ENCODE measurements at places on chromosomes 7 and 10. TPM values are rescaled to one million over a fixed set of nuclear protein-coding genes. Genes with fewer than 3 reads are reported as not detected.

- no peak for DNase-seq
Observed at GRCh38 chr10:88392222-88392621, 190.9 kb downstream of the RNLS start.

- no peak for DNase-seq
Observed at GRCh38 chr7:151786241-151786640, 90.7 kb downstream of the PRKAG2 start.

GRCh38 chr7:141242568-141242967 lies 168.7 kb downstream of the TMEM178B start:
- DNase-seq = no peak

Gene MRPS17
- total RNA-seq = 21.8 TPM

- DNase-seq = no peak
Observed at GRCh38 chr10:121592155-121592890, 5.9 kb downstream of the FGFR2 start.

- DNase-seq = no peak
Observed at GRCh38 chr7:13992596-13992964, 3.1 kb upstream of the ETV1 start.

Gene PLA2G12B
- total RNA-seq = not detected

Gene CFTR
- not detected for total RNA-seq

Gene NPC1L1
- not detected for total RNA-seq

- DNase-seq = no peak
Observed at GRCh38 chr7:132239422-132239994, 336.8 kb downstream of the PLXNA4 start.

GRCh38 chr7:132618956-132619305 lies 42.7 kb upstream of the PLXNA4 start:
- DNase-seq = no peak

Gene GNG11
- 43.8 TPM for total RNA-seq

- DNase-seq = no peak
Observed at GRCh38 chr10:36765782-36766414, 359.5 kb upstream of the ANKRD30A start.

Gene CALHM1
- not detected for total RNA-seq

- DNase-seq = no peak
Observed at GRCh38 chr7:144632724-144633123, 203.1 kb downstream of the TPK1 start.

- peak; percentile 95 for DNase-seq
Observed at GRCh38 chr10:125083576-125083920, 76.8 kb downstream of the CTBP2 start.

DNA sequence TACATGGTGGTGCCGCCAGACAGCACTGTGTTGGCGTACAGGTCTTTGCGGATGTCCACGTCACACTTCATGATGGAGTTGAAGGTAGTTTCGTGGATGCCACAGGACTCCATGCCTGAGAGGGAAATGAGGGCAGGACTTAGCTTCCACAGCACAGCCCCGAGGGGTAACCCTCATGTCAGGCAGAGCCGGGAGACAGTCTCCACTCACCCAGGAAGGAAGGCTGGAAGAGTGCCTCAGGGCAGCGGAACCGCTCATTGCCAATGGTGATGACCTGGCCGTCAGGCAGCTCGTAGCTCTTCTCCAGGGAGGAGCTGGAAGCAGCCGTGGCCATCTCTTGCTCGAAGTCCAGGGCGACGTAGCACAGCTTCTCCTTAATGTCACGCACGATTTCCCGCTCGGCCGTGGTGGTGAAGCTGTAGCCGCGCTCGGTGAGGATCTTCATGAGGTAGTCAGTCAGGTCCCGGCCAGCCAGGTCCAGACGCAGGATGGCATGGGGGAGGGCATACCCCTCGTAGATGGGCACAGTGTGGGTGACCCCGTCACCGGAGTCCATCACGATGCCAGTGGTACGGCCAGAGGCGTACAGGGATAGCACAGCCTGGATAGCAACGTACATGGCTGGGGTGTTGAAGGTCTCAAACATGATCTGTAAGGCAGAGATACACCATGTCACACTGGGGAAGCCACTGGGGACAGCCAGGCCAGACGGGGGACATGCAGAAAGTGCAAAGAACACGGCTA lies 104.6 kb upstream of the TNRC18 start:
- DNase-seq = peak; percentile 40

GRCh38 chr7:111174510-111174909 lies 83.6 kb downstream of the LRRN3 start:
- no peak for DNase-seq

- no peak for DNase-seq
Observed at GRCh38 chr7:102985176-102985783, 72.5 kb downstream of the LRRC17 start.

- no peak for DNase-seq
Observed at GRCh38 chr10:14656052-14656730, 118.5 kb downstream of the FAM107B start.

DNA sequence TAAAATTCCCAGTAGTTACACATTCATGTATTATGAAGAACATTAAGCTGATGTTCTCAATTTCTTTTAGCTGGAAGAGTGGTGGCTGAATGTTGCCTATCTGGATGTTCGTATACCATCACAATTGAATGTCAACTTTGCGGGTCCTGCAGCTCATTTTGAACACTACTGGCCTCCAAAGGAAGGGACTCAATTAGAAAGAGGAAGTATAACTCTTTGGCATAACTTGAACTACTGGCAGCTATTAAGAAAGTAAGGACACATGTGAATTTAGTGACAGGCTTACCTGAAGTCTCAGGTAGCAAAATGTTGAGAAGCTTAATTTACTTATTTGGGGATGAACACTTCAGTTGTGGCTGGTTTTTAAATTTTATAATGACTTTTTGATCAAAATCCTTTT lies 15.9 kb downstream of the CROT start:
- no peak for DNase-seq

Gene BTBD16
- 0.88 TPM for total RNA-seq

Gene MARCHF5
- total RNA-seq = 9.4 TPM

DNA sequence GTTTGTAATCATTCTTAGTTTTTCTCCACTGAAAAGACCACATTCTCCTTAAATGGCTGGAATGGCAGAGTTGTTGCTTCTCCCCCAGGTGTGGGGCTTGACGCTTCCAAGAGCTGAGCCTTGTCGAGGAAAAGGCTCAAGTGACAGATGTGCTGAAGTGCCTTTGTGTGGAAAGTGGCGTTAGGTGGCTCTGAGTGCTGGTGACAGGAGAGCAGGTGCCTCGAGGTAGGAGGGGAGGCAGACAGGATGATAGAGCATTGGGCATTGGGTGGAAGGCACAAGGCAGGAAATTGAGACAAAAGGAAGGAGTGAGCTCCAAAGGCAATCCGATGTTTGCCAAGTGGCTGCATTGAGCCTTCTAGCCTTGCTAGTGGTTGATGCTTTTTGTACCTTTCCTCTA lies 6.7 kb downstream of the KIAA1217 start:
- no peak for DNase-seq

DNA sequence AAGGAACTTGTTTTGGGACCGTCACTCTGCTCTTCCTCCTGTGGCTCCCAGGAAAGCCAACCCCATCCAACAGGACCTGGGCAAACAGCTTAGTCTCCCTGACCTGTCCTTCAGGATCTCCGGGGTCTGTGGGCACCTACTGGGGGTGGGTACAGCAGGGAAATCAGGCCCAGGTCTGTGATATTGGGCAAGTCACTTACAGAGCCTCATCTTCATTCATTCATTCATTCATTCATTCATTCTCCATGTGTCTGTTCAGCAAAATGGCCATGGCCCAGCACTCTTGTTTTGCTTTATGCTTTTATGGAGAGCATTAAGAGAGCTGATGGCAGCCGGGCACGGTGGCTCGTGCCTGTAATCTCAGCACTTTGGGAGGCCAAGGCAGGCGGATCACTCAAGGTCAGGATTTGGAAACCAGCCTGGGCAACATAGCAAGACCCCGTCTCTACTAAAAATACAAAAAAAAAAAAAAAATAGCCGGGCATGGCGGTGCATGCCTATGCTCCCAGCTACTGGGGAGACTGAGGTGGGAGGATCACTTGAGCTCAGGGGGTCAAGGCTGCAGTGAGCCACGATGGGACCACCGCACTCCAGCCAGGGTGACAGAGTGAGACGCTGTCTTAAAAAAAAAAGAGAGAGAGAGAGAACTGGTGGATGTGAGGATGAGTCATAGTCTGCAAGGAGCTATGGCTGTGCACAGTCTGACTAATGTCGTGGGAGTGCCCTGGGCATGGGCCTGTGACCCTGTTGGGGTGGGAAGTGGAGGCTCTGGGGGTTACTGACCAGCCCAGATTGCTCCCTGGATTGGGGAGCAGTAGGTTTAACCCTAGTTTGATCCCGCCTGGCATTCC lies 54.3 kb downstream of the CLIP2 start:
- peak; percentile 81 for DNase-seq

Gene VWDE
- 4.1 TPM for total RNA-seq

Gene MSS51
- total RNA-seq = 0.41 TPM

DNA sequence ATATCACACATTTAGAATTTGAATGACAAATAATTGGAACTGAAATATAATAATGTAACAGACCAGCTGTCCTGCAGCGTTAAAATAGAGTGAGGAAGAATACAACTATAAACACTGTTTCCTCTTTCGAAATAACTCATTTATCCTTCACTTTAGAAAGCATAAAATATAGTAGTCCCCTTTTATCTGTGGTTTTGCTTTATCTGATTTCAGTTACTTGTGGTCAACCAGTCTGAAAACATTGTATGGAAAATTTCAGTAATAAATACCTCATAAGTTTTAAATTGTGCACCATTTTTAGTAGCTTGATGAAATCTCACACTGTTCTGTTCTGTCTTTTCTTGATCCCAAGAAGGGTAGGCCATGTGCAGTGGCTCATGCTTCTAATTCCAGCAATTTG lies 31.7 kb downstream of the POLR1F start:
- no peak for DNase-seq

- no peak for DNase-seq
Observed at GRCh38 chr7:67453580-67454380, 457.1 kb downstream of the TYW1 start.

Gene NUTM2E
- not detected for total RNA-seq

Gene DPYSL4
- total RNA-seq = not detected

DNA sequence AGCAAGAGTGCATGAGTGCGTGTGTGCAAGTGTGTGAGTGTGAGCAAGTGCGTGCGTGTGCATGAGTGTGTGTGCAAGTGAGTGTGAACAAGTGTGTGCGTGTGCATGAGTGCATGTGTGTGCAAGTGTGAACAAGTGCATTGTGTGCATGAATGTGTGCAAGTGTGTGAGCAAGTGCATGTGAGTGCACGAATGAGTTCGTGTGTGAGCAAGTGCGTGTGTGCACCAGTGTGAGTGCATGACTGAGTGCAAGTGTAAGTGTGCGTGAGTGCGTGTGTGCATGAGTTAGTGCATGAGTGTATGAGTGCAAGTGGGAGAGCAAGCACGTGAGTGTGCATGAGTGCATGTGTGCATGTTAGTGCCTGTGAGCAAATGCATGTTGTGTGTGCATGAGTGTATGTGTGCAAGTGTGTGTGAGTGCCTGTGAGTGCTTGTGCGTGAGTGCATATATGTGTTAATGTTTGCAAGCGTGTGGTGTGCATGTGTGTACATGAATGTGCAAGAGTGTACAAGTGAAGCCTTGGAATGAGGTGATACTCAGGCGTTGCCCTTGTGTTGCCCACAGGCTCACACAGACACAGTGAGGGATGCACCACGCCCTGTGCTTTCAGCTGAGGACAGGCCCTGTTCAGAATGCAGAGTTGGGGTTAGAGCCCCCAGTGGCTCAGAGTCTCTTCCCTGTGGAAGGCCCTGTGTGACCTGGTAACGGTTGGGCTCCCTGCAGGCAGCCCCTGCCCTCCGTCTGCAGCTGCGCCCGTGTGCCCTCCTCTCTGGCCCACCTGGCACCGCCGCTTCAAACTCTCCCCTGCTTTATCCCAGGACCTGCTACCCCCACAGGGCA lies 97.1 kb downstream of the NKX6-2 start:
- no peak for DNase-seq

DNA sequence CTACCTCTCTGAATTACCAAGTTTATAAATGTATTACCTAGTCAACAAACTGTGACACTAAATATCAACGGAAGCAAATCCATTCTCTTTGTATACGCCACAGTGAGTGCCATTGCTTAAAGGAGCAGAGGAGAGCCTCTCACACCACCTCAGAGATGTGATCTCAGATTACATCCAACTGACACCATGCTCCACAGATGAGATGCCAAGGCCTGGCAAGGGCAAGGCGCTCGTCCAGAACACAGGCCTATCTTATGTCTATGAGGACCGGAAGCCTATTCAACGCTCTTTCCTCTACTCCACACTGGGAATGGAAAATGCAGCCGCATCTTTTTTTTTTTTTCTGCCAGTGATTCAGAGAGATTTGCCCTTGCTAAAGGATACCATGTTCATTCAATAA lies 11.4 kb downstream of the PDIA4 start:
- DNase-seq = no peak

DNA sequence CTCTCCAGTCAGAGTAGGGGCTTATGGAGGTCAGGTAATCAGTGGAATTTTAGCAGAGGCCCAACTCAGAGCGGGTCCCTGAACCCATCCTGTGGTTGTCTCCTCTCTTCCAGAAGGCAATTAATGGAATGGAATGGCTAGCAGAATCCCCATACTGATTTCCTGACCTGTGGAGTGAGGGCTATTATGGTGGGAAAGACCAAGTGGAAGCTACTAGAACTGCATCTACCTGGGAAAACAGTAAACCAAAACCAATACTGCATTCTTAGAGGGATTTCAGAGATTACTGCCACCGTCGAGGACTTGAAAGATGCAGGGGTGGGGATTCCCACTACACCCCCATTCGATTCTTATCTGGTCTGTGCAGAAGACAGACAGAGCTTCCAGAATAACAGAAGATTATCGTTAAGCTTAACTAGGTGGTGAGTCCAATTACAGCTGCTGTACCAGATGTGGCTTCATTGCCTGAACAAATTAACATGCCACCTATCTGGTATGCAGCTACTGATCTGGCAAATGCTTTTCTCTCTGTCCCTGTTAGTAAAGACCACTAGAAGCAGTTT lies 73.2 kb downstream of the LMBR1 start:
- DNase-seq = no peak

DNA sequence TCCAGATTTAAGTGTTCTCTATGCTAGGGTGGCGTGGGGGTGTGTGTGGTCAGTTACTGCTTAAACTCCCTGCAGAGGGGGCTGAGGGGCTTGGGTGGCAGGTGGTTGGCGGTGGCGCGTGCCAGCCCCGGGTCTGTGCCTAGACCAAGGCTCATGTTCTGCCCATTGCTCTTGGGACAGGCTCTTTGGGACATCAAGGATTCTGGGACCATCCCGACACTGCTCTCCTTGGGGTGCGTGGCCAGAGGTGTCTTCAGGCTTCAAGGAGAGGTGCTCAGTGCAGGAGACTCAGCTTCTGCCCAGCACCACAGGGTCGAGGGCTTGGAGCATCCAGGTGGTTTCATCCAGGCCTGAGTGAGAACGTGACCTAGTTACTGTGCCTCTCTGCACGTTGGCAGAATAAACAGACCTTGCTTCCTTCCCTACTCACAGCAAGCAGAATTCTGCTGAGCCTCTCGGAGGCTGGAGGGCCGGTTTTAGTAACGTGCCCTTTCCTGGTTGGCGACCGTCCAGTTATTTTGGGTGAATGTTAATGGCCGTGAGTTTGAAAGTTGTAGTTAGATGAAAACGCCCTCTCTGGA lies 39.9 kb downstream of the CAMK1D start:
- no peak for DNase-seq

- no peak for DNase-seq
Observed at GRCh38 chr10:48905311-48905710, 34.3 kb downstream of the LRRC18 start.

All from Caki2 (cell line).